ENCODE measurements at places on chromosomes 13 and 19. TPM values are rescaled to one million over a fixed set of nuclear protein-coding genes. Genes with fewer than 3 reads are reported as not detected.

DNA sequence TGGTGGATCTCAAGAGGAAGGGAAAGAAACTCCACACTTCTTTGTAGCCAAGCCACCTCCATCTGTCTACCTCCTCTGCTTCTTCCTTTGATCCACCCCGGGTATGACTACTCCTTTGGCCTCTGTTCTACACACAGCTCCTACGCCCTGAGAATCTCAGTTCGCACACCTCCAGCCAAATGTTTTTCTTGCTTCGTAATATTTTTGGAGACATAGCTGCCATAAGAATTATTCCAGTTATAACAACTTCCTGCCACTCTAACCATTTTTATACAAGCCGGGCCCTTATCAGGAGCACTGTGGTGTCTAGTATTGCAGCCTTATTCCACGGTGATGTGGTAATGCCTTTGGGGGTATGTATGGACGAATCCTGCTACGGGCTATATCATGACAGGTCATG is 126.7 kb downstream of the STARD13 start:
- no peak for DNase-seq

DNA sequence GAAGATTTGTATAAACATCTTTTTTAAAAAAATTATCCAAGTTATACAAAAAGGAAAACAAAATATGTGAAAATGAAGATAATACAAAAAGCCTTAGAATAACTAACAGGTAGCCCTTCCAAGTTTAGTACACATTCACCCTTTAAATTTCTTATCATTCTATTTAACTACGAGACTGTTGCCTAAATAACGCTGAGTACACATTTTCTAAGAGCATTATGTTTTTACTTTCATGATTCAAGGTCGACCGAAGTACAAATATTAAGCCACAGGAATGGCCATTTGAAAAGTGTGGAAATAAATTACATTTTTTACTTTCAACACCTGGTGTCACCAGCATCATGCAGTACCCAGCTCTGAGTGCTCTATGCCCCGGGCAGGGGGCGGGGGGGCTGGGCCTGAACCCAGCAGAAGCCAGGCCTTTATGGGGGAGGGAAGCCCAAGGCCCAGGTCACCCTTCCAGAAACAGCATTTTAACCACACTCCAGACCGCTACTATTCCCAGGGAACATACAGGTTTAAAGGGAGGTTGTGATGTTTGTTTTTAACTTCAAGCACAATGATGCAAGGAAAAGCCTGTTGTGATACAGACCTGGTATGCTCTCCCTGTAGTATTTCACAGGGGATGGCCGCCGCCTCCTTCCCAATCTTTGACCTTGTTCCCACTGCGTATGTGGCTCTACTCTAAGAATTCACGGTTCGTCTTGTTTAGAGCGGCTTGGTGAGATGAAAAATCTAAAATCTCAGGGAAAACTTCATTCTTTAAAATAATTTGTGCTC is 24.0 kb downstream of the GGACT start:
- DNase-seq: no peak

DNA sequence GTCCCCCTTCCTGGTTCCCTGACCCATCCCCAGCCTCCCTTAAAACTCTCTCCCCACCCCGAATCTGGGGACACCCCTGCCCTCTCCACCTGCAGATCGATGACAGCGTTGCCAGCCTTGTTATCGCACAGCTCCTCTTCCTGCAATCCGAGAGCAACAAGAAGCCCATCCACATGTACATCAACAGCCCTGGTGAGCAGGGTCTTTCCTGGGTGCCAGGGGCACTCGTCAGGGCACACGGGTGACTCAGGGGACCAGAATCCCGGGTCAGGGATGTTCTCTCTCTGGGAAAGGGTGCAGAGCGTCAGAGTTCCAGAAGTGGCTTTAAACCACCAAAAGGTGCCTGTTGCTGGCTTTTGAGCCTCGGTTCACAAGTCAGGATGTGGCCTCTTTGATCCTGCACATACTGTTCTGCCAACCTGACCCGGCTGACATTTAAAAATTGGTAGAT is 1.0 kb downstream of the CLPP start:
- no peak for DNase-seq

GRCh38 chr19:4971424-4971793 is 2.5 kb downstream of the KDM4B start:
- DNase-seq: no peak

IZUMO4 gene
- 3.6 TPM for total RNA-seq

THSD1 gene
- 6.6 TPM for total RNA-seq

CFAP97D2 gene
- not detected for total RNA-seq

Measured in aorta (tissue), 5 donors.